ENCODE measurements at places on chromosomes 3 and 15. TPM values are rescaled to one million over a fixed set of nuclear protein-coding genes. Genes with fewer than 3 reads are reported as not detected.

Gene LXN
- total RNA-seq, result 49.1 TPM

Gene SERPINI2
- total RNA-seq, result 3.9 TPM

Gene SKOR1
- 0.21 TPM for total RNA-seq

Gene SCG5
- total RNA-seq, result 14.9 TPM
